ENCODE measurements at places on chromosomes 11 and 22. TPM values are rescaled to one million over a fixed set of nuclear protein-coding genes. Genes with fewer than 3 reads are reported as not detected.

MMP1 gene
- total RNA-seq = not detected

NAALADL1 gene
- total RNA-seq = 13.6 TPM

MOGAT2 gene
- total RNA-seq = not detected

CDHR5 gene
- total RNA-seq = not detected

RASGRP2 gene
- total RNA-seq = 183 TPM

POU2AF2 gene
- total RNA-seq = not detected

SCGB1C1 gene
- total RNA-seq = not detected

APOA4 gene
- not detected for total RNA-seq

DYNC2H1 gene
- 3.0 TPM for total RNA-seq

C22orf42 gene
- total RNA-seq = not detected

RFPL1 gene
- total RNA-seq = not detected

PANX3 gene
- not detected for total RNA-seq
